ENCODE measurements at places on chromosomes 13 and 19.

- DNase-seq = no peak
Observed at GRCh38 chr19:43731346-43731745, 15.5 kb downstream of the IRGC start.

GRCh38 chr13:23588666-23589065 is 18.5 kb downstream of the TNFRSF19 start:
- DNase-seq = no peak

- no peak for DNase-seq
Observed at GRCh38 chr13:34352958-34353357, 535.0 kb downstream of the RFC3 start.

GRCh38 chr19:51889934-51890333 is 2.2 kb upstream of the ZNF577 start:
- no peak for DNase-seq

- DNase-seq = no peak
Observed at GRCh38 chr13:113201815-113202214, 6.7 kb downstream of the PCID2 start.

- DNase-seq = no peak
Observed at GRCh38 chr19:34128558-34129250, 43.6 kb upstream of the LSM14A start.

- DNase-seq = no peak
Observed at GRCh38 chr13:27281420-27281819, 10.8 kb downstream of the RASL11A start.

- DNase-seq = peak; percentile 56
Observed at GRCh38 chr19:53883231-53883661, 1.2 kb downstream of the PRKCG start.

GRCh38 chr13:26370553-26370952 is 116.6 kb downstream of the CDK8 start:
- no peak for DNase-seq
